ENCODE measurements at places on chromosomes 1 and 21.
A peak's percentile ranks its signal among the peaks of the same experiment; 100 is the strongest.

GRCh38 chr1:184664042-184664660 is 90.5 kb downstream of the EDEM3 start:
- DNase-seq = peak; percentile 31

- no peak for DNase-seq
Observed at GRCh38 chr21:45545691-45546531, 3.7 kb upstream of the SLC19A1 start.

DNA sequence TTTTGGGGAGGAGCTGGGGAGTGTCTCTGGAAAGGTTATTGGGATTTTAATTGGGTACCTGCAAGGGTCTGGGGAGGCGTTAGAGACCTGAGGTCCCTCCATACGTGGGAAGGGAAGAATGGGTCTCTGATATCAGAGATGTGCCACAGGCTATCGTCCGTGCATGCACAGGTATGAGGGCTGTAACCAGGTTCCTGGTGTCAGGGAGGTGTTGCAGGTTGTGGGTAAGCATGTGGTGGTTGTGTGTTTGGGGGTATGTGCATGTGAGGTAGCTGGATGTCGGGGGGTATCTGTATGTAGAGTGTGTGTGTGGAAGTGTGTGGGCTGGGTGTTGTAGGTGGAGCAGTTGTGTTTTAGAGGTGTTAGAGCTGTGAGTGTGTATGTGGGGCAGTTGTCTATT is 8.3 kb downstream of the AHDC1 start:
- DNase-seq = no peak

GRCh38 chr21:31310750-31311149 is 33.3 kb downstream of the TIAM1 start:
- DNase-seq = no peak

GRCh38 chr1:232263452-232263851 is 366.5 kb downstream of the SIPA1L2 start:
- no peak for DNase-seq

GRCh38 chr1:13964768-13965167 is 264.8 kb downstream of the PRDM2 start:
- no peak for DNase-seq

GRCh38 chr1:197807739-197808453 is 32.6 kb upstream of the DENND1B start:
- no peak for DNase-seq

DNA sequence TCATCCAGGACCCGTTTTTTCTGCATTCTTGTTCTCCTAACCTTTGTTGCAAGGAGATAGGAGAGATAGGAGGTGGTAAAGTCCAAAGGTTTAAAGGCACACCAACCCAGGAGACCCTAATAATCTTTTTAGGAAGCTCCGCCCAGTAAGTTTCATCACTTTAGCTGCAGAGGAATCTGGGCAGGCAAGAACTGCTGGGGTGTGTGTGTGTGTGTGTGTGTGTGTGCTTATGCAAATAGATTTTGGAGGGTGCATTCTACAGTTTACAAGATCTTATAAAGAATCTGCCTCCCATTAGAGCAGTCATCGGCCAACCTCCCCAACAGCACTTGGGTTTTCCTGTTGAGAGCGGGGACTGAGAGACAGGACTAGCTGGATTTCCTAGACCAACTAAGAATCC is 3.9 kb upstream of the IL10 start:
- no peak for DNase-seq

Measured in stimulated activated CD4-positive, alpha-beta T cell treated with anti-CD3 and anti-CD28 coated beads, TNF-alpha, amount 100 ng/mL, for 48 hours (primary cell).